Ureter (tissue), 1 donor: ENCODE measurements at places on chromosomes 7 and 10. TPM values are rescaled to one million over a fixed set of nuclear protein-coding genes. Genes with fewer than 3 reads are reported as not detected.
A peak's percentile ranks its signal among the peaks of the same experiment; 100 is the strongest.

PTN gene
- total RNA-seq: 8.3 TPM

TAC1 gene
- total RNA-seq: 3.0 TPM

REEP3 gene
- 56.7 TPM for total RNA-seq

PIP gene
- total RNA-seq: not detected

CALHM3 gene
- not detected for total RNA-seq

TMEM229A gene
- total RNA-seq: 0.42 TPM

ZNRF2 gene
- 23.6 TPM for total RNA-seq

ADARB2 gene
- total RNA-seq: not detected

OR13A1 gene
- 1.4 TPM for total RNA-seq

SMKR1 gene
- 2.2 TPM for total RNA-seq

FKBP9 gene
- 87.2 TPM for total RNA-seq

SNX10 gene
- 2.6 TPM for total RNA-seq

- DNase-seq: no peak
These were observed 178.3 kb downstream of the AUTS2 start for GRCh38 chr7:69776611-69777010.

DNA sequence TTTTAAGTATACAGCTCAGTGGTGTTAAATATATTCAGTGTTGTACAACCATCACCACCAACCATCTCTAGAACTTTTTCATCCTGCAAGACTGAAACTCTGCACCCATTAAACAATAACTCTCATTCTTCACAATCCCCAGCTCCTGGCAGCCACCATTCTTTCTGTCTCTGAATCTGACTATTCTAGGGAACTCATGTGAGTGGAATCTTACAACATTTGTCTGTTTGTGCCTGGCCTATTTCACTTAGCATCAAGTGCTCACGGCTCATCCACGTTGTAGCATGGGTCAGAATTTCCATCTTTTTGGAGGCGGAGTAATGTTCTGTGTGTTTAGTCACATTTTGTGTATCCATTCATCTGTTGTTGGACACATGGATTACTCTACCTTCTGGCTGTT is 40.8 kb upstream of the PFKFB3 start:
- DNase-seq: no peak

- DNase-seq: no peak
These were observed 145.9 kb upstream of the NEBL start for GRCh38 chr10:21043044-21043443.

- DNase-seq: no peak
These were observed 13.8 kb upstream of the SND1 start for GRCh38 chr7:127638197-127638596.

GRCh38 chr7:473870-474604 is 45.6 kb downstream of the PDGFA start:
- no peak for DNase-seq

- no peak for DNase-seq
These were observed 22.5 kb upstream of the VIPR2 start for GRCh38 chr7:159167139-159167538.

DNA sequence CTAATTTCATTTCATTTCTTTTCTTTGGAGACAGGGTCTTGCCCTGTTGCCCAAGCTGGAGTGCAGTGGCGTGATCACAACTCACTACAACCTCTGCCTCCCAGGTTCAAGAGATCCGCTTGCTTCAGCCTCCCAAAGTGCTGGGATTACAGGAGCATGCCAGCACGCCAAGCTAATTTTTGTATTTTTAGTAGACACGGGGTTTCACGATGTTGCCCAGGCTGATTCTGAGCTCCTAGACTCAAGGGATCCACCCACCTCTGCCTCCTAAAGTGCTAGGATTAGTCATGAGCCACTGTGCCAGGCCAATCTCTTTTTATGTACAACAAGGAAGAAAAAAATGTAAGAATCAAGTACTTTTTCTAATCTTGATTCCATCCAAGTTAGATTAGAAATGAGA is 10.7 kb upstream of the KMT2E start:
- DNase-seq: no peak

DNA sequence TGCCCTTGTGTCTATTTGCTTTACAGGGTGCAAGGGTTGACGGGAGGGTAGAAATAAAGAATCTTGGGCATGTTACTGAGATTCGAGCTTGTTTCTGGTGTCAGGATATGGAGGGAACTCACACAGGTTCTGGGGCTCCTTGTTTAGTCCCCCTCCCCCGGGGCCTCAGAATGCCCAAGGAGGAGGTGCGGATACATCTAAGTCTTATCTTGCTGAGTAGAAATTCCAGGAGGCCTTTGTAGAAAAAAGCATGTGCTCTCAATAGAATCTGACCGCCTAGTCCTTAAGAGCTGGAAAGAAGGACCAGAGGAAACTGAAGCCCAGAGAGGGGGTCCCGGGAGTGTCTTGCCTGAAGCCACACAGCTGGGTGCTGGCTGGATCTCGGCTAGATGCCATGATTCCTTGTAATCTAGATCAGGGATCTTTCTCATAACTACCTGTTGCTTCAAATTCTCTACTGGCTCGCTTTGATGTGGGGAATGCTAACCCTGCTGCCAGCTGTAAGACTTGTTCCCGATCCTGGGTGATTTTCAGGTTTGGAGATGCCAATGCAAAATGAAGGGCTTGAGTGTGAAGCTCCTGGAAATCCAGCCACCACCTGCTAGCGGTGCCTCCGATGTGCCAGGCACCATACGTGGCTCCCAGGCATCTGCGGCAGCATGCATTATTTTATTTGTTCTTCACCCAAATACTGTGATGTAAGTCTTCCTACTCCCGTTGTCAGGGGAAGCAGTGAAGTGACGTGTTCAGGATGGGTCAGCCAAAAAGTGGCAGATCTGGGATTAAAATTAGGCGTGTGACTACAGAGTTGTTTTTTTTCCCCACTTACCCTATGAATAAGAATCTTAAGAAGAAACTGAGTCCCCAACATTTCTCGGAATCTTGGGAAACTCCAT is 226.0 kb downstream of the TCF7L2 start:
- no peak for DNase-seq

GRCh38 chr7:102425639-102426267 is 7.6 kb upstream of the ORAI2 start:
- DNase-seq: peak; percentile 61

DNA sequence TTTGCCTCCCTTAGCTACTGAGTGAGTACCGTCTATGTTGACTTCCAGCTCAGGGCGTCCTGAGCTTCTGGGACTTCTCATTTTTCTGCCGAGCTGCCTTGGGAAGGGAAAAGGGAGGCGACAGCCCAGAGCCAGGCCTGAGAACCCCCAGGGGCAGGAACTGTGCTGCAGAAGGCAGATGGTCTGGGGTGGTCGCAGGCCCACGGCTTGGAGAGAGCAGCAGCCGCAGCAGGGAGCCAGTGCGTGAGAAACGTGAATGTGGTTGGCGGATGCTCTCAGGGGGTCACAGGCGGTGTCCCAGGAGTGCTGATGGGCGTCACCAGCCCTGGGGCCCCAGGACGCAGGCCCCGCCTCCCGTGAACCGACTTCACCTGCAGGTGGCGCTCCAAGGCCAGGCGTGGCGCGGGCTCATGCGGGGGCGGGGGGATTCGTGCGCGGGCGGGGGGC is 9.2 kb upstream of the PWWP2B start:
- peak; percentile 83 for DNase-seq

DNA sequence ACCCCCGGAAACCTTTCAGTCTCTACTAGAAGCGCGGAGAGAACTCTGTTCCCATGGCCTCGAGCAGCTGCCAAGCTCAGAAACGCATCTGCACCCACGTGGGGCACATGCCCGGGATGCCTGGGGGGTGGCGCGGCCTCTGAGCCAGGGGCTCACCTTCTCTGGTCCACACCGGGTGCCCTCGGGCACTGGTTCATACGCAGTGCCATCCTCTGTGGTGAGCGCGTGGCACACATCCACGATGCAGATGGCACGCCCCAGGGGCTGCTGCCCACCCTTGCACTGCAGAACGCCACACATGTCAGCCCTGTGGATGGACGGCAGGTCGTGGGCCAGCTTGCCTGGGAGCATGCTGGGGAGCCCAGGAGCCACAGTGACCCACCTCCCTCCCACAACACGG is 6.5 kb downstream of the ADAM8 start:
- DNase-seq: no peak

- DNase-seq: no peak
These were observed 132.2 kb upstream of the YAE1 start for GRCh38 chr7:39434012-39434411.

DNA sequence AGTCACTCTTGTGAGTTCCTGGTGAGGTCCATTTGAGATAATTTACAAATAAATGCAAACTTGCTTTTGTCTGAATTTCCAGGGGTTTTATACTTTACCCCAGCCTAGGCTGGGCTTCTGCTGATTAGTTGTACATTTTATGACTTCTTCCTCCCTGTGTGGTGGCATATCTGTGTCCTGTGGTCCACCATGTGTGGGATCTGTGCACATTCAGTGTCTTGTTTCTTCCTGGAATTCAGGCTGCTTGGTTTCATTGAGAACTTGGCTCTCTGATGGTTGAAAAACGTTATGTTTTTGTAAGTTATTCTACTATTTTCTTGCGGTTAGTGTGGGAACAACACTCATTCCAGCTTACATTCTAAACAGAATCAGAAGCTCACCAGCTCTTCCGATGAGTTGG is 523.4 kb upstream of the PFKP start:
- DNase-seq: no peak

GRCh38 chr7:103547451-103548284 is 101.7 kb upstream of the SLC26A5 start:
- no peak for DNase-seq

- DNase-seq: no peak
These were observed 762.0 kb downstream of the SORCS1 start for GRCh38 chr10:106402458-106402857.

- no peak for DNase-seq
These were observed 44.7 kb downstream of the RBM17 start for GRCh38 chr10:6133331-6134098.

DNA sequence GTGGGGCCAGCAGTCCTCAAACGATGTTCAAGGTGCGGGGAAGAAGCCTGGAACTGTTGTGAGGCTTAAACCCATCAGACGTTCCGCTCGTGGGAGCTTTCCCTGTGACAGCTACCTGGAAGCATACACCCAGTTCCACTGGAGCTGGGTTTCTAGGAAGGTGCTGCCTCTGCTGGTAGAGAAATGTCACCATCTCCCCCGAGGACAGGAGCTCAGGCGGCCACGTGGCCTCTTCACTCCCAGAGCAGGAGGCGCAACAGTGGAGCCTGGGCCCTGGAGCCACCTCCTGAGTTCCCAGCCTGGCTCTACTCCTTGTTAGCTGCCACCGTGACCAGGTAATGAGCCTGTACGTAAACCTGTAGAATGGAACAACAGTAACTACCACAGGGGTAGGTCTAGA is 156.1 kb downstream of the ADARB2 start:
- no peak for DNase-seq

DNA sequence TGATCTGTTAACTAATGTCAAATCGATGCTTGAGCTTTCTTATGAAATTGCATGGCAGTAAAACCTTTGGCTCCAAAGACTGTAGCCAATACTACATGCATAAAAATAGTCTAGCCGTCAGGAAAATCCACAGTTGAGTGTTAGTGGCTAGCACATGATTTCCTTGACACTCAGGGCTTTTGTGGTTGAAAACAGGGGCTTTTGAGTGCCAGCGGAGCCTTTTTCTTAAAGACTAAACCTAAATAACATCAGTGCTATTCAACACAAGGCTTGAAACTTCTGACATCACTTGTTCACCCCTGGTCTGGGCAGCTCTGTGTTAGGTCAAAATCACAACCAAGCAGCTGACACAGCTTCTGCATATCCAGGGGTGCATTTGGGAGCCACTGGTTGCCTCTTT is 124.2 kb upstream of the BMPER start:
- DNase-seq: no peak

DNA sequence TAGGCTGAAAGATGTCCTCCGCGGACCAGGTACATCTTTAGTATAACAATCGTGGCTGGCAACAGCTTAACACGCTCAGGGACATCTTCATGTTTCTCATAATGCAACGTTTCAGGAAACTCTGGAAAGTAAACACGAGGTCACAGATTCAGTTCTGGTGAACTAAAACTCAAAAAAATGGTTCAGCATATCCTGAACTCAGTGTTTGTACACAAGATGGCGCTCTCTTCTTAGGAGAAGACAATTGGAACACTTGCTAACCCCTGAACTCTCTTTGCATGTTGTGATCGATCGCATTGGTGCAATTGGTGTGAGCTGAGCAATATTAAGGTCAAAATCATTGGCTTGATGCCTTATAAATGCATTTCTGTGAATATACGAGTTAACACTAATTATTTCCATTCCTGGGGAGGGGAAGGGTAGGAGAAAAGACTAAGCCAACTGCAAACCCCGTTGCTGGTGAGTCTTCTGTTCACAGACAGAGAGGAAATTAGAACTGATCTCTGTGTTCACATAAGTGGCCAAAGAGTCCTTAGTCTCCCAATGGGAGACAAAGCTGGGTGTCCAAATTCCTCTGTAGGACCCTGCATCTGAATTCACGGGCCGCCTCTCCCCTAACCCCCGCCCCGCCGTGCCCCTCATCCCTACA is 52.6 kb upstream of the FAM180A start:
- peak; percentile 51 for DNase-seq

DNA sequence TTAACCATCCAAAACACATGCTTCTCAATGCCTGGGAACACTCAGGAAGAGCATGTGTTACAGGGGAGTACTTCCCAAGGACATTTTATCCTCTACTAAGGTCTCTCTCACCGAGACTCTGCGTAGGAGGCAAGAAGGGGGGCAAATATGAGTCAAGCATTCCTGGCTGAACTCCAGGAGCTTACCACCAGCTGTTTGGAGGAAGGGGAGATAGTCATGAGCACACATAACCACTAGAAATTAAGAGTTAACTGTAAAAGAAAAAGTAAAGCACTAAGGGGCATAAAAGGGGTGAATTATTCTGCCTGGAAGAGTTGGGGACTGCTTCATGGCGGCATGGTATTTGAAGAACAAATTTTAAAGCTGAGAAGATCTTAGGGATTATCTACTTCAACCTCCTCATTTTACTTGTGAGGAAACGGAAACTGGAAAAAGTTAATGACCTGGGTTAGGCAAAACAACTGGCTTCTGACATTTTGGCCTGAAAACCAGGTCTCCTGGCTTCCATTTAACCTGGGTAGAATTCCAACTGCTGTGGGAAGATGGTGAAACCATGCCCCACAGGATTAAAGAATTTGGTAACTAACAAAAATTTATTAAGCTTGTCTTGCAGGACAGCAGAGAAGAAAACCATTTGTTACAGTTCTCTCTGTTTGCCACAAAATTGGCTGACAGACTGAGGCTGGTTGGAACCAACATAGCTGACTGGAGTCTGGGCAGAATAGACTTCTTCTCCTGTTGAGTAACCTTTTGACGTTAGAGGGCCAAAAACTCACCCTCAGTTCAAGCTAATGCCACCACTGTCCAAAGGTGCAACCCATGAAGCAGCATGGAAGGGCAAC is 85.5 kb downstream of the SLC25A13 start:
- no peak for DNase-seq

DNA sequence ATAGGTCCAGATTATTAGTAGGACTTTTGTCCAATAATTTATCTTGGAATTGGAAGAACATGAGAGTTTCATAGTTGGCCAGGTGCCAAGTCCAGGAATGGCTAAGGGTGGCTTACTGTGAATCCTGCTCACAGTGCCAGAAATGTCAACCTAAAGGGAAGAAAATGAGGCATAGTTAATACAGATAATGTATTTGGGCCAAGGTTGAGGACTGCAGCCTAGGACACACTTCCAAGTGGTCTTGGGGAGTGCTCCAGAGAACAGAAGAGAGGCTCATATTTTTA is 78.2 kb downstream of the MAPK8 start:
- DNase-seq: no peak
